Stimulated activated naive CD4-positive, alpha-beta T cell treated with Interleukin-2 at 50 U/mL for 16 hours (primary cell): ENCODE measurements at places on chromosomes 7 and 10.

DNA sequence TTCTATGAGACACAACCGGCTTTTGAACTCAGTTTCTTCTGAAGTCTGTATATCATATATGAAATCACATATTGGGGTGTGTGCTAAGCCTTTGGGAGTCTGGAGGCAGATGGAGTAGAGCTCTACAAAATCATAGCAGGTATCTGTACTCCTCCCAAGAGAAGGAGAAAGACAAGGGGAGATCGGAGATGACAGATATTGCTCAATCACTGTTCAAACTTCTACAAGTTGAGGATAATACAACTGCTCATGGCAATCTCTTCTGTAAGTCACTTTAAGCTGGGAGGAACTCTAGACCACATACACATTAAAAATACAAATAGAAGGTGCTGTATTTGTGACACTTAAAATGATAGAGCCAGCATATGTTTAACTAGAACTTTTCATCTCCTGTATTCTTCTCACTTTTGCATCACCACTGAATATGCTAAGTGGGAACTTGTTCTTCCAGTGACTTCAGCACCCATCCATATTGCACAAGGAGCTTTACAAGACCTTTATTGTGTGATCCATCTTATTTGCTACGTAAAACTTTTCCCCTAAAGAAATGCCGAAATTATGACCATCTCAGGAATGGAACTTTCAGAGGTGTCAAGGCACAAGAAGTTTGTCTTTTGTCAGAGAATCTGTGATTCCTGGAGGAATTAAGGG is 381.4 kb downstream of the PHTF2 start:
- no peak for DNase-seq

DNA sequence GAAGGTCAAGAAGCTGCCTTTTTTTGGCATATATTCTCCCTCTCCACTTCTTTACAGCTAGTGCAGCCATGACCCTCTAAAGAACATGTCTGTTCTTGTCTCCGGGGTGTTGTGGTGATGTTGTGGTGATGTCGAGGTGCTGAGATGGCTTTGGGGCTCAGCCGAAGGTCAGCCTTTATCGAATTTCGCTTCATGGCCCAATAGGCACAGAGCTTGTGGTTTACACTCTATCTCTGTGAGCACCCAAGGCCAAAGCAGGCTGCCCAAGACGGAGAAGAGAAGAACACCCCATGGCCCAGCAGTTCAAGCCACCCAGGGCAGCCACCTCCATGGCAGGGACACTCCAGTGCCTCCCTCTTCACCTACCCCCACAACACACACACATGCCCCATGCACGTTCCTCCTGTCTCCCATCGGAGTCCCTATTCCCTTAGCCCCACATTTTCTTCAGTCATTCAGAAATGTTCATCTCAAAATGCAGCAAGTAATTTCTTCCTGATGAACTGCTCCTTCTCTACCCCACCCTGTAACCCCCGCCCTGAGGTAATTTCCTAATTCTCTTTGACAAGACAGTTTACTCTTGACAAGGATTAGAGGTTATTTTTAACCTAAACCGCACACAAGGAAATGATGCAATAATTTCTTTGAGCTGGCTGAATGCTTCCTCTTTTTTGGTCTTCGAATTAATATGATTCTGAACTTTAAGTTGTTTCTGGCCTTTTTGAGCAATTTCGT is 18.6 kb upstream of the ADRB1 start:
- no peak for DNase-seq

DNA sequence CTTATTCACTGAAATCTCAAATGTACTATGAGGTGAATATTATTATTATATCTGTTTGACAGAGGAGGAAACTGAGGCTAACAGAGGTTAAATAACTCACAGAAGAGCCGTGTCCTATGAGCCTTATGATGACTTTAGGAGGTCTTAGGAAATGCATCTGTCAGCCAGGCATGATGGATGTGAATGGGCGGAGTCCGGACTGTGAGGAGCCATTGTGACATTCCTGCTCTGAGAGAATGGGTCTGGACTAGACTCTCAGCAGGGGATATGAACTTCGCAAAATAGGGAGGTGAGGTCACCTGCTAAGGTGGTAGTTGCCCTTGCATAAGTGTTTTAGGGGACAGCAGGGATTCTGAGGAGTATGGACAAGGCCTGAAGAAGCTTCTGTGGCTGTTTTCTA is 153.6 kb downstream of the TMEM178B start:
- no peak for DNase-seq

- DNase-seq, result no peak
Measured at GRCh38 chr10:67789769-67790168, 48.2 kb downstream of the DNAJC12 start.

DNA sequence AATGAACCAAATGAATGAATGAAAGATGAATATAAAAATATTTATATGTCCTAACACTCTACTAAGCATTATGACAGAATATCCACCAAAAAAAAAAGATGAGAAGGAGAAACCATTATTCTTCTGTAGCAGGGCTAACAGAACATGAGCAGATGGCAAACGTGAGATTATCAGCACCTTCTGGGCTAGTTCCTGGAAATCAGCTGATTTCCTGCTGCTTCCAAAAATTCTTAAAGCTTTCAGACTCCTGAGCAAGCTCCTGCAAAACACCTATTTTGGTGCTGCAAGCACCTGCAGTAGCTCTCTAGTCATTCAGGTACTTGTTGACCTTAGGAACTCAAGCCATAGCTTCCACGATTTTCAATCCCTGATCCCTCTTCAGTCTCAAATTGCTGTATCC is 51.8 kb downstream of the NPSR1 start:
- no peak for DNase-seq
